Activated naive CD8-positive, alpha-beta T cell treated with anti-CD3 and anti-CD28 coated beads, Interleukin-2, amount 10 ng/mL, durations not matched to agents 7 days and 5 days (primary cell): ENCODE measurements at places on chromosomes 12 and 14. TPM values are rescaled to one million over a fixed set of nuclear protein-coding genes. Genes with fewer than 3 reads are reported as not detected.
A peak's percentile ranks its signal among the peaks of the same experiment; 100 is the strongest.

GRCh38 chr12:64323476-64324225 lies 66.9 kb downstream of the C12orf56 start:
- H3K36me3 ChIP-seq, result no peaks in the 10 kb centered on the region
- H3K27me3 ChIP-seq, result no peaks in the 10 kb centered on the region
- H3K27ac ChIP-seq, result no peak overlapping the region

GRCh38 chr12:27257104-27257843 lies 13.2 kb downstream of the STK38L start:
- H3K4me3 ChIP-seq, result no peak overlapping the region
- peaks cover 18% of the 10 kb centered on the region for H3K4me1 ChIP-seq
- DNase-seq, result no peak
- H3K27me3 ChIP-seq, result no peaks in the 10 kb centered on the region
- H3K36me3 ChIP-seq, result peaks cover 22% of the 10 kb centered on the region

GRCh38 chr12:19387161-19387560 lies 52.1 kb upstream of the AEBP2 start:
- H3K36me3 ChIP-seq, result no peaks in the 10 kb centered on the region
- H3K27me3 ChIP-seq, result peaks cover 1% of the 10 kb centered on the region
- H3K4me1 ChIP-seq, result no peaks in the 10 kb centered on the region
- no peak for DNase-seq
- no peak overlapping the region for H3K4me3 ChIP-seq
- no peak overlapping the region for H3K27ac ChIP-seq

GRCh38 chr12:28938581-28939235 lies 210.4 kb upstream of the FAR2 start:
- no peak for DNase-seq
- no peaks in the 10 kb centered on the region for H3K27me3 ChIP-seq
- H3K27ac ChIP-seq, result no peak overlapping the region
- no peak overlapping the region for H3K4me3 ChIP-seq
- H3K36me3 ChIP-seq, result no peaks in the 10 kb centered on the region
- H3K4me1 ChIP-seq, result no peaks in the 10 kb centered on the region

DNA sequence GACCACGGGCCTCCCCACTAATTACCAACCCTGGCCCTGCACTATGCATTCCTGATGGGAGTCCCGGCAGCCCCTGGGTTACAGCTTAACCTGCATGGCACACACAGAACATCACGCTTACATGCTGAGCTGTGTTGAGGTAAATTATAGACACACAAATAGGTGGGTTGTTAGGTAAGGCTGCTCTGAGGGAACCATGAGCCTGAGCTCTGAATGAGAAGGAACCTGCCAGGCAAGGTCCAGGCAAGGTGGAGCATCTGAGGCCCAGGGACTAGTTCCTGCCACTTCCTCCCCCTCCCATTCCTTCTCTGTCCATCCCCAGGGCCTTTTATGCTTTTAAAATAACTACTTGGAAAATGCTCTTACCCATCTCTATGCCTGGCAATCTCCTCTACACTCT lies 82.7 kb upstream of the ESRRB start:
- no peak overlapping the region for H3K27ac ChIP-seq
- no peak overlapping the region for H3K4me3 ChIP-seq
- peaks cover 10% of the 10 kb centered on the region for H3K27me3 ChIP-seq

ASCL1 gene
- not detected for total RNA-seq

GRCh38 chr12:86787419-86787818 lies 531.2 kb upstream of the MGAT4C start:
- no peak overlapping the region for H3K4me3 ChIP-seq
- H3K27ac ChIP-seq, result no peak overlapping the region
- H3K27me3 ChIP-seq, result no peaks in the 10 kb centered on the region
- no peak for DNase-seq
- no peaks in the 10 kb centered on the region for H3K36me3 ChIP-seq

GRCh38 chr14:70171726-70172125 lies 17.0 kb downstream of the SLC8A3 start:
- no peak overlapping the region for H3K27ac ChIP-seq
- peaks cover 16% of the 10 kb centered on the region for H3K27me3 ChIP-seq
- no peaks in the 10 kb centered on the region for H3K4me1 ChIP-seq

EXOC3L4 gene
- not detected for total RNA-seq

DNA sequence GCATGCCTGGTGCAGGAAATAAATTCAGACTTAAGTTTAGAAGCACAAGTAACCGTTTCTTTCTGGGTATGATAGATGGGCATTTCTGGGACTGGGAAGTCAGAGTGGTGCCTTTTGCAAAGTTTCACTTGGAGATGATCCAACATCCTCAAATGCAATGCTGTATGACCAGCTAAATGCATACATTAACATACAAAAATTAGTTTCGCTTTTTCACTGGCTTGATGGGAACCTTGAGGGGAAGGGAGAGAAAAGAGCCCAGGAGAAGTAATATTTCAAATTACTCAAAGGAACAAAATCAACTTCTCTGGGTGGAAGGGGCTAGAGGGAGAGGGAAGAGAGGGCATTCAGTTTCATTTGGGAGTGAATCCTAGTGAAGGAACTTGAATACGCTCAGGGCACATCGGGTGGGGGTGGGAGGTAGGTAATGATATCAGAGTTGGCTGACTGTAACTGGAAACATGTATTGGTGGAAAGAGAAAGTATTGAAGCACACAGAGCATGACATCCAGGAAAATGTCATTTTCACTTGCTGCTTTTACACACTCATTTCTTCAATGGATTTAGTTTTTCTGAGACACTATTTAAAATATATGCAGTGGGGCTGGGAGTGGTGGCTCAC lies 175.5 kb downstream of the PTPRO start:
- no peak overlapping the region for H3K27ac ChIP-seq
- DNase-seq, result no peak
- no peak overlapping the region for H3K4me3 ChIP-seq
- peaks cover 3% of the 10 kb centered on the region for H3K4me1 ChIP-seq
- no peaks in the 10 kb centered on the region for H3K36me3 ChIP-seq

NRL gene
- total RNA-seq, result 3.3 TPM

DNA sequence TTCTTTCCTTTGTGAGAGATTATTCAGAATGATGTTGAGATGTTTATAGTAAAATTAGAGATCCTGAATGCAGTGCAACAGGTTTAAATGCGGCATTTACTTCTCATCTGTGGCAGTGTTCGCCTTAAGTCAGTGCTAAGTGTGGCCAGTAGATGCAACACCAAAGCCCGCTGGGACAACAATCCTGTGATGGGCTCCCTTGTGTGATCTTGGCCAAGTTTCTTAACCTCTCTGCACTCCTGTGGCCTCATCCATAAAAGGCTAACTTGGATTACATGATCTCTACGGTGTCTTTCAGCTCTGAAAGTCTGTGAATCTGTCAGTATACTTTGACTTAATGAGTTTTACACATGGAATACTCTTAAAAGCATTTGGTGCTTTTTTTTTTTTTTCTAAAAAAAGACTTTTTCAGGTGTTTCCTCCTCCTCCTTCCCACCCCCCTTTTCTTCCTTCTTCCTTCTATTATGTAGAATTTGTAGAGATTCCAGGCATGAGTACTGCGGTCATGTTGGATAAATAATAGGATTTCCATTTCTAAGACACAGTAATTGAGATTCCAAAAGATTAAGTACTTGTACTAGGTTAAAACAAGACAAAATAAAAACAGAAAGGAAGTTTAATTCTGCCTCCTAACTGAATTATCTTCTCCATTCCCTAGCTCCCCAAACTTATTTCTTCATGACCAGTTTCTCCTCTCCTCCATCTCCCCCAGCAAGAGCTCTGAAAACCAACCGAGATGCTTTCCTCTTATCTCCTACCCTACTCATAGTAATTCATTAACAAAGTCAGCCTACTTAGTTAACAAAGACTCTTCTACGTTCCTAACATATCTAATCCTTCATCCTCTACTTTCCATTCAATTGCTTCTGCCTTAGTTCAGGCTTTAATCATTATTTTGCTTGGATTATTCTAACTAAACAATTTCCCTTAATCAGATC lies 42.2 kb upstream of the NAV3 start:
- H3K4me3 ChIP-seq, result no peak overlapping the region
- no peak overlapping the region for H3K27ac ChIP-seq
- H3K4me1 ChIP-seq, result no peaks in the 10 kb centered on the region
- no peaks in the 10 kb centered on the region for H3K36me3 ChIP-seq
- H3K27me3 ChIP-seq, result no peaks in the 10 kb centered on the region

GRCh38 chr14:33444136-33444535 lies 505.5 kb downstream of the NPAS3 start:
- DNase-seq, result no peak
- H3K27me3 ChIP-seq, result peaks cover 2% of the 10 kb centered on the region
- H3K4me1 ChIP-seq, result no peaks in the 10 kb centered on the region
- H3K4me3 ChIP-seq, result no peak overlapping the region
- H3K27ac ChIP-seq, result no peak overlapping the region
- H3K36me3 ChIP-seq, result no peaks in the 10 kb centered on the region

- H3K4me1 ChIP-seq, result peaks cover 2% of the 10 kb centered on the region
- DNase-seq, result no peak
- H3K27me3 ChIP-seq, result no peaks in the 10 kb centered on the region
- no peaks in the 10 kb centered on the region for H3K36me3 ChIP-seq
- no peak overlapping the region for H3K4me3 ChIP-seq
- no peak overlapping the region for H3K27ac ChIP-seq
Observed at GRCh38 chr12:6181583-6182278, 18.5 kb upstream of the CD9 start.

GRCh38 chr12:5561057-5561456 lies 129.1 kb downstream of the NTF3 start:
- no peak for DNase-seq
- no peak overlapping the region for H3K27ac ChIP-seq
- peaks cover 3% of the 10 kb centered on the region for H3K27me3 ChIP-seq
- no peak overlapping the region for H3K4me3 ChIP-seq
- H3K4me1 ChIP-seq, result no peaks in the 10 kb centered on the region

- no peak overlapping the region for H3K4me3 ChIP-seq
- no peaks in the 10 kb centered on the region for H3K4me1 ChIP-seq
- no peak overlapping the region for H3K27ac ChIP-seq
- H3K36me3 ChIP-seq, result peaks cover 19% of the 10 kb centered on the region
- peaks cover 8% of the 10 kb centered on the region for H3K27me3 ChIP-seq
Observed at GRCh38 chr12:93870020-93870795, 193.0 kb downstream of the CRADD start.

MEG3 gene
- not detected for total RNA-seq

GRCh38 chr12:110657747-110658146 lies 31.2 kb downstream of the HVCN1 start:
- DNase-seq, result no peak
- H3K27me3 ChIP-seq, result no peaks in the 10 kb centered on the region
- H3K27ac ChIP-seq, result no peak overlapping the region
- H3K36me3 ChIP-seq, result peaks cover 34% of the 10 kb centered on the region

SLC38A1 gene
- 207 TPM for total RNA-seq

GRCh38 chr12:11771356-11771755 lies 121.9 kb downstream of the ETV6 start:
- H3K4me3 ChIP-seq, result no peak overlapping the region
- H3K27me3 ChIP-seq, result no peaks in the 10 kb centered on the region
- no peak overlapping the region for H3K27ac ChIP-seq

GRCh38 chr12:29073631-29074239 lies 75.3 kb upstream of the FAR2 start:
- DNase-seq, result no peak
- no peaks in the 10 kb centered on the region for H3K36me3 ChIP-seq
- no peak overlapping the region for H3K4me3 ChIP-seq

TEX52 gene
- 0.34 TPM for total RNA-seq

DNA sequence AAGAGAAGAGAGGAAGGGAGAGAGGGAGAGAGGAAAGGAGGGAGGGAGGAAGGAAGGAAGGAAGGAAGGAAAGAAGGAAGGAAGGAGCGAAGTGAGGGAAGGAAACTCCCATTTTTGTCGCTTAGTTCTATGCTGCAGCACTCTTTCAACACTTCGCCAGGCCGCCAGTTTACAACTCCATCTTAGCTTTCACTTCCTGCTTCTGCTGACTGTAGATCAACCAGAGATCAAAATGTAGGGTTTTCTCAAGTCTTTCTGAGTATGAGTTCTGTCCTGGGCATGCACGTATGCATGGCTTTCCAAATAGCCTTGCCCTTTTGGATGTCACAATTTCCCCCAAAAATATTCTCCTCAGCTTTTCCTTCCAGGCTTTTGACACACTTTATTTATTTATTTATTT lies 723.4 kb downstream of the TRHDE start:
- no peaks in the 10 kb centered on the region for H3K4me1 ChIP-seq
- no peak overlapping the region for H3K4me3 ChIP-seq
- no peaks in the 10 kb centered on the region for H3K27me3 ChIP-seq

DNA sequence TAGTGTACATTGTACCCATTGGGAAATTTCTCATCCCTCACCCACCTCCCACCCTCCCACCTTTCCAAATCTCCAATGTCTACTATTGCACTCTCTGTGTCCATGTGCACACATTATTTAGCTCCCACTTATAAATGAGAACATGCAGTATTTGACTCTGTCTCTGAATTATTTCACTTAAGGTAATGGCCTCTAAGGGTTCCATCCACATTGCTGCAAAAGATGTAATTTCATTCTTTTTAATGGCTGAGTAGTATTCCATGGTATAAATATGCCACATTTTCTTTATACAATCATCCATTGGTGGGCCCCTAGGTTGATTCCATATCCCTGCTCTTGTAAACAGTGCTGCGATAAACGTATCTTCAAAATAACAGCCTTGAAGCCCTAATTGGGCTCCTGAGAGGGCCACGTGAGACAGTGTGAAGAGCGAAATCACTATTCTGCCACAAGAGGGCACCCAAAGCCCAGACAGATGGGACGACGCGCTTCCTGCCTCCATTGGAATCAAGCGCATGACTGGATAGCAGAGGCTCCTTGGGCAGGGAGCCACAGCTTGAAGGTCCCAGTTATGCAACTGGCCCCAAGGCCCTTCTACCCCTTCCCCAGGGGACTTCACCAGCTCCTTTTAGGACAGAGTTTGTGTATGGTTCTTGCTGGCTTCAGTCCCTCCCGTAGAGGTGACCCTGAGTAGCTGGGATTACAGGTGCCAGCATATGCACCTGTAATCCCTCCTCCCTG lies 21.3 kb upstream of the CD27 start:
- peaks cover 7% of the 10 kb centered on the region for H3K27me3 ChIP-seq
- H3K4me3 ChIP-seq, result no peak overlapping the region
- DNase-seq, result peak; percentile 69
- H3K27ac ChIP-seq, result peak overlapping the region; percentile 76
- H3K4me1 ChIP-seq, result peaks cover 45% of the 10 kb centered on the region

GRCh38 chr14:105865266-105865903 lies 339.0 kb downstream of the TMEM121 start:
- no peak overlapping the region for H3K4me3 ChIP-seq
- H3K27me3 ChIP-seq, result no peaks in the 10 kb centered on the region
- peaks cover 24% of the 10 kb centered on the region for H3K4me1 ChIP-seq

- peaks cover 7% of the 10 kb centered on the region for H3K4me1 ChIP-seq
- H3K27me3 ChIP-seq, result no peaks in the 10 kb centered on the region
- no peak for DNase-seq
- no peak overlapping the region for H3K4me3 ChIP-seq
Observed at GRCh38 chr12:120474616-120474960, 5.0 kb upstream of the SRSF9 start.

DNA sequence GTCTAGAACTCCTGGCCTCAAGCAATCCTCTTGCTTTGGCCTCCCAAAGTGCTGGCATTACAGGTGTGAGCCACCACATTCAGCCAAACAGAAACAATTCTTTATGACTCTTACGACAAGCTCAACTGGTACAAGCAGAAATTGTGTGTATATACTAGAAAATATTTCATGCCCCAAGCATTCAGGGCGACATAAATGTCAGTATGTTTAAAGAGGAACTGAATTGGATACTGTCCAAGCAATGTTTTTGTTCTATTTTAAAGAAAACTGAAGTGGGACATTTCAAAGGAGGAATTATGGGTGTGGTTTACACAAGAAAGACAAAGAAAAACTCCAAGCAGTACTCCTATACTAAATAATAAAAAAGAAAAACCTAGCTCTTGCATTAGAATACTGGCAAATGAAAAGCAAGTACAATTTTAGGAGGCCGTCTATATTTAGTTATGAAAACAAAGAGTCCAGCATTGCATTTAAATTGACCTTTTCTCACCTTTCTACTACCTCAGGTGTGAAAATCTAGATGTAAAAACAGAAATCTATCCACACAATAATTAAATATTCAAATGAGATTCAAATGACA lies 48.9 kb downstream of the PPP1R12A start:
- no peaks in the 10 kb centered on the region for H3K27me3 ChIP-seq
- H3K4me3 ChIP-seq, result no peak overlapping the region
- no peak overlapping the region for H3K27ac ChIP-seq
- H3K36me3 ChIP-seq, result peaks cover 5% of the 10 kb centered on the region
